ENCODE measurements at places on chromosomes 2 and 18.

- no peak for DNase-seq
Observed at GRCh38 chr2:191631754-191632153, 46.2 kb upstream of the NABP1 start.

DNA sequence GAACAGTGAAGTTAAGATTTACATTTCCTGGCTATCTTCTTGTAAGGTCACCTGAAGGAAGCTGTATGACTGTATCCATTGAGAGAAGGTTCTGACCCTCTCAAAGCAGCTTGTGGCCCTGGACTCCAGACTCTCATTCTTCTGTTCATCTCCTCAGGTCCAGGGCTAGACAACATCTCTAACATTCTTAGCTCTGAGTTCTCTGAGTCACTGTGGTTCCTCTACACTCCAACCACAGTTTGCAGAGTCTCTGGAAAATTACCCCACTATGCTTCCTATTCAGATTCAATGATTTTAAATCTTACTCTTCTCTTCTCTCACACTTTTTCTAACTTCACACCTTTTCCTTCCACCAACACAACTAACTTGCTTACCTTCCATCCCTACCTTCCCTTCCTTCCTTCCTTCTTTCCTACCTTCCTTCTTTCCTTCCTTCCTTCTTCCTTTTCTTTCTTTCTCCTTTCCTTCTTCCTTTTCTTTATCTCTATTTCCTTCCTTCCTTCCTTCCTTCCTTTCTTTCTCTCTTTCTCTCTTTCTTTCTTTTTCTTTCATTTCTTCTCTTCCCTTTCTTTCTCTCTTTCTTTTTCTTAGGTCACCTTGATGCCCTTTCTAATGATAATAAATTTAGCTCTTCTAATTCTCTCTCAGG, 824.3 kb upstream of the ZEB2 start:
- DNase-seq: no peak

GRCh38 chr18:11982981-11983380, 1.7 kb downstream of the IMPA2 start:
- DNase-seq: no peak

GRCh38 chr2:114550895-114551793, 108.7 kb downstream of the DPP10 start:
- DNase-seq: peak; percentile 17

GRCh38 chr2:53939656-53940055, 31.1 kb downstream of the PSME4 start:
- DNase-seq: no peak

DNA sequence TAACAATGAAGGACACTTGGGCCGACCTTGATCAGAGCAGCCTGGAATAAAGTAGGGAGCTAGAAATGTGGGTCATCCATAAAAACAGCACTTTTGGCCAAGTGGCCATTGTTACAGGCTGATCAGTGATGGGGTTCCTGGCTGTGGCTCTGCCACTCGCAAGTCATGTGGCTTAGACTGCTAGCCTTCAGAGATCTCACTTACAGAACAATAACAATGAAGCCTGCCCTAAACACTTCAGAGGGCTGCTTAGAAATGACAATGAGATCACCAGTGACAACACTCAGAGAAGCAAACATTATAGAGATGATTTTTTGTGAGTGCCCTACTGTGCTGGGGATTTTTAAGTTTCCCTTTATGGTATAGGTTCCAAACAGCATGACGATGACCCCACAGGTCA, 107.9 kb upstream of the LMAN1 start:
- no peak for DNase-seq

- no peak for DNase-seq
Observed at GRCh38 chr2:82690757-82691411, 1768.2 kb downstream of the SUCLG1 start.

DNA sequence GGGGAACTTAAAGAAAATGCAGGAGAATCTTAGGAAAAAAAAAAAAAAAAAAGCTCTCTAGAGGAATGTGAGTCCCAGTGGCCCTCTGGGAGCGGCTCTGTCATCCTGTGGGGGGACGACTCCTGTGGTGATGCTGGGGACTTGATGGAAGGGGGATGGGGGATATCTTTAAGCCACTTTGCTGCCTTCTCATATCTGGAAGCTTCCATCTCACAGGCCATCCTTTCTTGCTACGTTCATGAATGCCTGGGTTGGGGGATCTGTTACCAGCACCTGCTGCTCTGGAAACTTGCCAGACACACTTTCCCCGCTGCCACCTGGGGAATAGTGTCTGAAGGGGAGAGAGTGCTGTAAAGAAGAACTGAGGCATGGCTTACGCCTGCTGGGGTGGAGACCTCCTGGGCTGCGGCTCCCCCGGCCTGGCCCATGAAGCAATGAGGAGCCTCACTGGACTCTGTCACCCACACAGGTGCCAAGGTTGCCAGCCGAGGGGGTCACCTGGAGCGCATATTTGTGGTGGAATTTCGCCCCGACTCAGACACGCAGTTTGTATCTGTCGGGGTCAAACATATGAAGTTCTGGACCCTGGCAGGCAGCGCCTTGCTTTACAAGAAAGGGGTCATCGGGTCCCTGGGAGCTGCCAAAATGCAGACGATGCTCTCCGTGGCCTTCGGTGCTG, 92.8 kb downstream of the RTN4 start:
- DNase-seq: no peak

DNA sequence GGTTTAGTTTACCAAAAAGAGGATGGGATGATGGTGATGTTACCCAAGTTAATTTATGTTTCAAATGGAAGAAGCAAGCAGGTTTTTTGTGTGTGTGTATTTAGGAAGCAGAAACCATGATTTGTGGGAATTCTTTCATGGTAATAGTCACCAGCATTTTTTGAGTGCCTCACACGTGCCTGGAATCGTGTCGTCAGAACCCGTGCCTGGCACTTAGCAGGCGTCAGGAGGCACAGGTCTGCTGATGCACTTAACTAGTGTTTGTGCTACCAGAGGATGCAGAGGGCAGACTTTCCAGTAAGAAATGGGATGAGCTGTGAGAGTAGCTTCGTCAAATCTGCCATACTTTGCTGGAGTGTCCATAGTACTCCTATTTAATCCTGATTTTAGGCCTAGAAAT, 41.1 kb downstream of the LYPD6 start:
- DNase-seq: no peak

DNA sequence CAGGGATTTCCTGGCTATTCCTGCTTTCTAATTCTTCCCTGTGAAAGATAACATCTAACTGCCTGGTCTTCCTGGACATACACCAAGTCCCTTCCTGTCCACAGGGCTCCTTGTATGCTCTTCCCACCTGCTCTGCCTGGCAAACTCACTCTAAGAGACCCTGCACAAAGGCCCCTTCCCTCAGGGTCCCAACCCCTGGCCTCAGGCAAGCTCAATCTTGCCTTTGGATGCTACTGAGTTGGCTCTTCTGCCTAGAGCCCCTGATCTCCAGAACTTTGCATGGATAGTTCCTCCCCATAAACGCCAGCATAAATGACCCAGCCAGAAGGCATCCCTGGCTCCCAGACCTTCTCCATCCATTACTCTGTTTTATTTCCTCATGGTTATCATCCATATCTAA, 98.3 kb upstream of the OTOS start:
- no peak for DNase-seq

- no peak for DNase-seq
Observed at GRCh38 chr2:69384618-69385081, 2.4 kb downstream of the GFPT1 start.

DNA sequence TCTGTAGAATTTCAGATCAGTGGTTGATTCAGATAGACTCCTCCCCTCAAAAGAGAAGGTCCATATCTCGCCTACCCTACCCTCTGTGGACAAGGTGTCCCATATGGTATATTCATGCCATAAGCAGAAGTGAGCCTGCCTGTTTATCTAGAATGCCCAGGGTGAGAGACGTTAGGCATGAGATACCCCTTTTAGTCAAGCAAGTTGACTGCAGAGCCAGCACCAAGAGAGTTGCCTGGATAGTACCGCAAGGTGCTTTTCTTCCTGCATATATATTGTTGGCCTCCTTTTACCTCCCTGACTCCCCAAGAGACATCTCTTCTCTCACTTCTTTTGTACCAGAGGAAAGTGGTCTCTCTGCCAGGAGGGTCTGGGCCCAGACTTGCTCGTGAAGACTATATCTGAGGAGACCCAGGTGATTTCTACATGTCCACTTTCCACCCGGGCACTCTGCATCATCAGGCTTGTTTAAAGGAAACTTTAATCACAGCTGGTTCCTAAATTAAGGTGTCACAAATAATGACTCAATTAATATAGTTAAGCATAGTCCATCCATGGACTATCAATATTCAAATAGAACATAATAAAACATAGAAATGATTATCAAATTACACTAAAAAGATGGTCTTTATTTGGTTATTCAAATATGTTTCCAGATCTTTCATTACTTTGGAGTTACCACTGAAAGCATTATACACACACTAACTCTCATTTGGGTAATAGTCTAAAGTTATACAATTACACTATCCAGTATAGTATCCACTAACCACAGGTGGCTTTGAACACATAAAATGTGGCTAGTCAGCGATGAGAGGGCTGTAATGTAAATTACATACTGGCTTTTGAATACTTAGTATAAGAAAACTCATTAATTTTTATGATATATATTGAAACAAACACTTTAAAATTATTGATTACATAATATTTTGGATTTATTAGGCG, 4.1 kb downstream of the ITGA4 start:
- DNase-seq: peak; percentile 15

GRCh38 chr2:223787358-223787757, 50.0 kb downstream of the AP1S3 start:
- DNase-seq: no peak

Measured in bone marrow (tissue), 2 donors.